ENCODE measurements at places on chromosomes 1 and 21.

GRCh38 chr1:201468844-201469644 is at the start of gene PHLDA3:
Gene PHLDA3 (minus strand): TSS chr1:201469188. CDS start chr1:201468786, 402 bp downstream.
- no peak for DNase-seq

- DNase-seq, result no peak
Observed at GRCh38 chr1:184553845-184554244, 167.0 kb downstream of the C1orf21 start.

- no peak for DNase-seq
Observed at GRCh38 chr1:64440183-64440826, 29.6 kb upstream of the CACHD1 start.

DNA sequence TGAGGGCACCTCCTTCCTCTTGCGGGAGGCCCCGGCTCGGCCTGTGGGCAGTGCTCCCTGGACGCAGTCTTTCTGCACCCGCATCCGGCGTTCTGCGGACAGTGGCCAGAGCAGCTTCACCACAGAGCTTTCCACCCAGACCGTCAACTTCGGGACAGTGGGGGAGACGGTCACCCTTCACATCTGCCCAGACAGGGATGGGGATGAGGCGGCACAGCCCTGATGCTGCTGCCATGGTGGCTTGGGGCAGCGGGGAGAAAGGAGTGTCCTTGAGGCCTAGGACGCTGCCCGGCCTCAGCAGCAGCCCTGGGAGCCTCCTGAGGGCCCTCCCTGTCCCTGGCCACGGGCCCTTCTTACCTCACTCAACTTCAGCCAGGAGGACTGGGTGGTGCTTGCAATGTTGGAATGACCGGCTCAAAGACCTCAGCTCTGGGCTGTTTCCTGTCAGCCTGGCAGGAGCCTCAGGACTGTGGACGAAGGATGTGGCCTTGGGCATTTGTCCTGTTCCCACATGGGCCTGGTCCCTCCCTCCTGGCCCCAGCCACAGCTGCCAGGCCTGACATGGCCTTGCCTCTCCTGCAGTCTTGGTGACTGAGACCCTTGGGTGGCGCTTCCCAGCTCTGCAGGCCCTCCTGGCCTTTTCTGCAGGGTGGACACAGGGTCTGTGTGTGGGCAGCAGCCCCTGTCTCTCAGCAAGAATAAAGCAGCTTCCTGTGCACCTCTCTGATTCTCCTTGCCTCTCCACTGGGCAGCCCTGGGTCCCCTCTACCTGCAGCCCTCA is 45.9 kb downstream of the TRIM11 start:
- no peak for DNase-seq

DNA sequence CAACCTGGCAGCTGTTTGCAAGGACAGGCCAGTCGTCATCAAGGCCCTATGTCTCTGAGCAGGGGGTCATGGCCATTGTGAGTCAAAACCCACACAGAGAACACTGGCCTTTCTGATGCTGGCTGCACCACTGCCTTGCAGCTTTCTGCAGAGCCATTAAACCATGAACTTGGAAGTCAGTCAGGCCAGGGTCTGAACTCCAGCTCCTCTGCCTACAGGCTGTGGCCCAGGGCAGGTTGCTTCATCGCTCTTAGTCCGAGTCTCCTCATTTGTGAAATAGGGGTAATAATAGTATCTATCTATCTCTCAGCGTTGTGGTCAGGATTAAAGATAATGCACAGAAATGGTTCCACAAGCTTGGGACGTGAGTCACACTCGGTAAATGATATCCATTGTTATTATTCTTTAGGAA is 35.8 kb upstream of the HIVEP3 start:
- DNase-seq, result peak; percentile 77

- no peak for DNase-seq
Observed at GRCh38 chr1:8858888-8859706, 19.4 kb downstream of the ENO1 start.
